Spinal cord (tissue), 10 donors: ENCODE measurements at places on chromosomes 5 and 9. TPM values are rescaled to one million over a fixed set of nuclear protein-coding genes. Genes with fewer than 3 reads are reported as not detected.

CDH9 gene
- polyA plus RNA-seq: 5.7 TPM

UNC5A gene
- polyA plus RNA-seq: 16.2 TPM

ARID3C gene
- 0.66 TPM for polyA plus RNA-seq

MRRF gene
- polyA plus RNA-seq: 26.1 TPM

STRBP gene
- 68.2 TPM for polyA plus RNA-seq
